ENCODE measurements at places on chromosomes 5 and 9.

GRCh38 chr9:130732793-130733221 is 39.2 kb downstream of the EXOSC2 start:
- no peak for DNase-seq

DNA sequence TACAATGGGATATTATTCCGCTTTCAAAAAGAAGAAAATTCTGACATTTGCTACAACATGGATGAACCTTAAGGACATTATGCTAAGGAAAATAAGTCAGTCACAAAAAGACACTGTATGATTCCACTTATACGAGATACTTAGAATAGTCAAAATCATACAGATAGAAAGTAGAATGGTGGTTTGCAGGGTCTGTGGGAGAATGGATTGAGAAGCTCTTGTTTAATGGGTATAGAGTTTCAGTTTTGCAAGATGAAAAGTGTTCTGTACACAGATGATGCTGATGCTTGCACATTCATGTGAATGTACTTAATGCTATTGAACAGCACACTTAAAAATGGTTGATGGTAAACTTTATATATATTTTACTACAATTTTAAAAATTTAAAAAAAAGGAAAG is 2050.7 kb upstream of the WWC1 start:
- no peak for DNase-seq

DNA sequence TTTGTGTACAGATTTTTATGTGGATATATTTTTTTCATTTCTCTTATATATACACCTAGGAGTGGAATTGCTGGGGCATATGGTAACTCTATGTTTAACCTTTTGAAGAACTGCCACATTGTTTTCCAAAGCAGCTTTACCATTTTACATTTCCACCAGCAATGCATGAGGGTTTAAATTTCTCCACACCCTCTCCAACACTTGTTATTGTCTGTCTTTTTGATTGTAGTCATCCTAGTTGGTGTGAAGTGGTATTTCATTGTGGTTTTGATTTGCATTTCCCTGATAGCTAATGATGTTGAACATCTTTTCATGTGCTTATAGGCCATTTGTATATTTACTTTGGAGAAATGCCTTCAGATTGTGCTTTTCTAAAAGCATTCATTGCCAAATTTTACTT is 39.1 kb downstream of the YTHDC2 start:
- DNase-seq = no peak

DNA sequence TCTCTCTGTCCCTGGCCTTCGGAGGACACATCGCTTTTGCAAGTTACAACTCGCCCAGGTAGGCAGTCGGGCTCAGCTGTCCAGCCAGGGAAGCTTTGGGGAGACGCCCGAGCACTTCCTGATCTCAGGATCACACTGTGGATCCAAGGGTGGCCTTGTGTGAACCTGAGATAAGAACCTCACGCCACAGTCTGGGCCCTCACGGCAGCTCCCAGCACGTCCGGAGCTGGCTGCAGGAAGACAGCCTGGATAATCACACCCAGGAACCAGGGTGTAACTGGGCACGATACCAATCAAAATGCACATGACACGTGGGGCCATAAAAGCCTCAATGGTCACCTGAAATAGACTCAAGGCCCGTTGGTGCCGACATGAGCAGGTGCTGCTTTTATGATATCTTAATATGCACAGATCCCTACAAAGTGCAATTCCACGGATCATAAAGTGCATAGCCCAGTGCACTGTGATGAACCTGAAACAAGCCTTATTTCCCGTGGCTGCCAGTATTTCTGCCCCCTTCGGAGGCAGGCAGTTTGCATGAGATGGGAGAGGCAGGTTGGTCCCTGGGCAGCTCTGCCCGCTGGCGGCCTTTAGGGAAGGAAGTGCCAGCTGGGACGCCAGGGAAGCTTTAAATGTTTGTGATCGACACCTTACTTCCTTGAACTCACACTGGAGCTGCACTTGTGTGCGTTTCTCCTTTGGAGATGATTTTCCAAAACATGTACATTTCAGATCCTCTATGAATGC is 14.5 kb downstream of the SLC6A18 start:
- DNase-seq = no peak

DNA sequence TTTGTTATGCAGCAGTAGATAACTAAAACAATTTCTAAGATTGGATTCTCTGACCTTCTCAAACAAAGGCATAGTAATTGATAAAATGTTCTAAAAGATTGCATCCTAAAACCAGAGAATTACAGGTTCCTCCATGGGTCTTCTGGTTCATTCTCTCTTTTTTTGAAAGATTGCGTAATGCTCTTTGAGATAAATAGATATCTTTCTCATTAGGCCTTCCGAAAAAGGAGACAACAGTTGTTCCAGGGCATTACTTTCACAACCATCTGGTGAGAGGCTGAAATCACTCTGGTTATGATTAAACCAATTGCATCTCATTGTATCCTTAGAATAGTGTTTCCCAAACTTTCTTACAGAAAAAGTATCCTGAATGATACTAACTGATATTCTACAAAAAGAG is 174.7 kb upstream of the NREP start:
- no peak for DNase-seq

DNA sequence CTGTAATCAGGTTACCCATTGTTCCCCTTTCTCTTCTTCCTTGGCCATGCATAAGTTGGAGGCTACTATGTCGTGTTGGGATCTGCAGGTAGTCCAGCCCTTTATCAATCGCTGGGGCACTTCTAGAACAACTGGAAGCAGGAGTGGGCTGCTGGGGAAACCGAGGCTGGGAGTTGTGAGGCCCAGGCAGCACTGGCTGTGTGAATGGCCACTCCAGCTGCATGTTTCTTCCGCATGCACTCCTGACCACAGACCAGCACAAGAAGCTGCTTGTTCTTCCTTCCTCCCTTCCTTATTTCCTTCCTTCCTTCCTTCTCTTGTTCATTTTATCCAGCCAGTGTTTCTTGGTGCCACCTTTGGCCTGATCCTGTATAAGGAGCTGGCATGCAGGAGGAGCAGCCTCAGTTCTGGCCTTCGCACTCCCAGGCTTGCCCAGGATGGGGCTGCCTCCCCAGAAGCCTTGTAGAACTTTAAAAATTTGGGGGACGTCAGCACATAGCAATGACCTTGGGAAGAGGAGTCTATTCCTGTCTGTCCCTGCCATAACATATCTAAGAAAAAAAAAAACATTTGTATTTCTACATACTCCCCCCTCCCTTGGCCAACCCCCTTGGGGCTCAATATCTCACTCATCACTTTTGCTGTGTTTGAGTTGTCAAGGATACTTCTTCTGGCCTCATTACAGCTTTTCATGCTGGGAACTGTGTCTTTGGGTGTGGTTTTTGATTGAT is 20.8 kb upstream of the CXCL14 start:
- no peak for DNase-seq

GRCh38 chr5:129377504-129377903 is 82.6 kb upstream of the ADAMTS19 start:
- no peak for DNase-seq

DNA sequence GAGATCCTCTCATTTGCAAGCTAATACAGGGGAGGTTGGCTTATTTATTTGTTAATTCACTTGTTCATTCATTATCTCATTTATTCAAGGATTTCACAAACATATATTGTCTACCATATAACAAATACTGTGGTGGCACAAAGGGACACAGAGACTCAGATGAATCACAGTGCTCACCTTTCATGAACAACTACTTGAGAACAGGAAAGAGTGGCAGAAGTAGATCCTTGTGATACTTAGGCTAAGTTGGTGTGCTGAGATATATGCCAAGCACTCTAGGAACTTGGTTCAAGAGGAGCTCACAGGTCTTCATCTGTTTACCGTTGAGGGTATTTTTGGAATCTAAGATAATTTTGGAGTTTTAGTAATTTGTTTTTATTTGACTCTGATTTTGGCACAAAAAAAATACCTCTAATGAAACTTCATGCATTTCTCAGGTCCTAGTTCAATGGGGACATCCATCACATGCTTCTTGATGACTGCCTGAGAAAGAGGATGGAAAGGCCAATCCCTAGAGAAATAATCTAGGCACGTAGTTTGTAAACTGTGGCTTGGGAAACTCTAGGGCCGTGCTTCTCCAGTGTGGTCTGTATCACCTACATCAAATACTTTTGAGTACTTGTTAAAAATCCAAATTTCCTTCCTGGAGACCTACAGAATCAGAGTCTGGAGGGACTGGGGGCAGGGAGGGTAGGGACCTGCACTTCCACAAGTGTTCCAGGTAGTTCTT is 113.3 kb downstream of the OSTF1 start:
- DNase-seq = no peak

GRCh38 chr5:167295681-167296005 is 995.8 kb upstream of the WWC1 start:
- no peak for DNase-seq

- DNase-seq = no peak
Measured at GRCh38 chr5:157594675-157595459, 19.3 kb upstream of the ADAM19 start.

- DNase-seq = no peak
Measured at GRCh38 chr5:87260604-87261192, 7.0 kb upstream of the RASA1 start.

DNA sequence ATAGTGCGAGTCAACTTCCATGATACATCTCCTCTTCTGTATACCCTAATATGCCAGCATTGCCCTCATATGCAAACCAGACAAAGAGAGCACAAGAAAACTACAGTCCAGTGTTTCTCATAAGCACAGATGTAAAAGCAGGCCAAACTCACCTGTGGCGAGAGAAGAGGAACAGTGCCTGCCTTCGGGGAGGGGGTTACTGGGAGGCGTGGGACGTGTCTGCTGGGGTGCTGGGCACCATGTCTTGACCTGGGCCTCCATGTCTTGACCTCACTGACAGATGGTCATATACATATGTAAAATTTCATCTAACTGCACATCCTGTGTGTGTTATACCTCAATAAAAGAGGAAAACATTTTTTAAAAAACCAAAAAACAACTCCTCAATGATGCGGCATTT is 159.3 kb upstream of the PPP1R26 start:
- DNase-seq = no peak

DNA sequence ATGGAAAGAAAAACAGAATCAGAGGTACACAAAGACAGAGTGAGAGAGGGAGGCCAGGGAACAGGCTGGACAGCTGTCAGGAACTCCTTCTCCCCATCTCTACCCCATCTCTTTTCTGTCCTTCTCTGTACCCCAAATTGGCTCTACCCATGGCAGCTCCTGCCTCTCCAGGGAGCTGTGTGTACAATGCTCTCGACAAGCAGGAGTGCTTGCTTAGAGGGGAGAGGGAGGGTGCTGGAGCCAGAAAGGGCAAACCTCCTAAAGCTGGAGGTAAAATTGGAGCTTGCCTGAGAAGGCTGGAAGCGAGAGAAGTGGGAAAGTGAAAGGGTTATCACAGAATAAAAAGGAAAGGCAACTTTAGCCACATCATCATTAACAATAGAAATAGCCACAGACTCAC is 6.4 kb downstream of the TPM2 start:
- DNase-seq = no peak

DNA sequence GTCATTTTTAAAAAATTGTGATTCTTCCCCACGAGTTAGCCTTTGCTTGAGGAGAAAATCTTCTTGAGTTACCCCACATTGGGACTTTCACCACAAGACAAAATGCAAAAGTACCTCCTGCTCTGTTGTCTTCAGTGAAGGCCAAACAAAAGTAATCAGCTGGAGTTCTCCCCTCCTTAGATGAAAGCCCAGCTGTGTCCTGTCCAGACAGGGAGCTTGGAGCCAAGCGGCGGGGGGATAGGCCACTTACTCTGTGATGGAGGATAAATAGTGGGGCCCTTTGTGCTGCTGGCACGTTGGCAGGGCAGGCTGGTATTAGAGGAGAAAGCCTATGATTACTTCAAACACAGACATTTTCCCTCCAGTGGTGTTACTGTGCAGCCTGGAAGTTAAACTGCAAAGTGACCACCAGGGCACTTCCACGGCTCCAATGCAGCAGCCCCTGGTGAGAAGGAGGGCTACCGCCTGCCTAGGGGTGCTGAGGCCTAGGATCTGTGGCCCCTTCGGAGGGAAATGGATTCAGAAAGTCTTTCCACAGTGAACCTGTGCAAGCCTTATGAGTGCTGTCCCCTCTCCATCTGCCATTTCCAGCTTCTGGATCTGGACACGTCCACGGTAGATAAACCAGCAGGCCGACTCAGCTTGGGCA is 155.0 kb downstream of the TMEM167A start:
- DNase-seq = no peak

- no peak for DNase-seq
Measured at GRCh38 chr5:156927545-156927944, 35.5 kb downstream of the TIMD4 start.

DNA sequence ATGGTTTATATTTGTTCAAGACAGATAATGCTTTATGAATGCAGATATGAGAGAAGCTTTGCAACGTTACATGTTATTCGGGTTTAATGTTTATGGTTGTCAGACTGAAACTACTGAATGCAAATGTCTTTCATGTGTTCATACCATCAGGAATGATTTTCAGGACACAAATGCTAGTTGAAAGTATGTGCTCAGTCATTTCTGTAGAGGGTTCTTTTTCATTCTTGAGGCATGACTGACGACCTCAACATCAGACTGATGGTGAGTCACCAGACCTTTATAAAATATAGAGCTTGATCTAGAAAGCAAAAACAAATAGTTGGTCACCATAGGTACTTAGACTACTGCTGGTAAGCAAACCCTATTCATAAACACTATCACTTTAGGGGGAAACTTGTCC is 287.3 kb upstream of the NUDT12 start:
- DNase-seq = no peak

DNA sequence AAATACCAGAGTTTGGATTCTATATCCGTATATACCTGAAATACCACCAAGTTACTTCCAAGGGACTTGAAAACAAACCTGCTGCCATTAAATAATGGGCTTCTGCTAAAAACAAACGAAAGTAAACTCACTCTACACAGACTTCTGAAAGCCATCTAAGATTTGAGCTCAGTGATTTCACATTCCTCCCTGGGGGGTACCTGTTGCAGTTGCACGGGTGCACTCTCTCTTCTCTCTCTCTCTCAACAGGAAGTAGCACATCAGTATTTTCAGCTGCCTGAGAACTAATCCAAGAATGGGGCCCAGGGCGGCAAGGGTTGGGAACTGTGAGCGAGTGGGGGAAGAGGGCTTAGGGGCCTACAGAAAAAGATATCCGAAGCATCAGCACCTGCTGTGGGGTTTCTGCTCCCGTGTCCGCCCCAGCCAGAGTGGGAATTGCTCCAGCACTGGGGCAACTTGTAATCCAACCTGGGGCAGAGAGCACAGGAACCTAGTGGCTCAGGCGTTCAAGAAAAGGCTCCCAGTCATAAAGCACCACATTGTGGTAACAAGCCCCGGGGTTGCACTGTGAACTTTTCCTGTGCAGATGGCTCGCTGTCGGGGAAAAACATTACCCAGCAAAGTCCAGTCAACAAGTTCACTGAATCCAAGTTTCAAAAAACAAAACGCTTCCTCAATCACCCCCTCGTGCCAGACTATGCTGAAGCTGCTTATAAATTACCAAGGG is 99.8 kb downstream of the EFNA5 start:
- DNase-seq = peak; percentile 54

- DNase-seq = no peak
Measured at GRCh38 chr5:390623-391491, 52.1 kb upstream of the EXOC3 start.

- no peak for DNase-seq
Measured at GRCh38 chr5:84724683-84725082, 340.0 kb upstream of the EDIL3 start.

- DNase-seq = no peak
Measured at GRCh38 chr9:69637193-69637816, 34.9 kb downstream of the APBA1 start.

GRCh38 chr5:149544028-149544420 is 7.2 kb downstream of the CSNK1A1 start:
- DNase-seq = no peak

GRCh38 chr9:113988385-113989016 is 89.6 kb downstream of the AMBP start:
- no peak for DNase-seq
